Activated CD4-positive, alpha-beta T cell treated with anti-CD3 and anti-CD28 coated beads, Interleukin-2, amount 10 ng/mL, durations not matched to agents 24 days and 14 days (primary cell): ENCODE measurements at places on chromosomes 6 and 20.

- no peak for DNase-seq
Observed at GRCh38 chr6:43939281-43940070, 169.5 kb downstream of the VEGFA start.

DNA sequence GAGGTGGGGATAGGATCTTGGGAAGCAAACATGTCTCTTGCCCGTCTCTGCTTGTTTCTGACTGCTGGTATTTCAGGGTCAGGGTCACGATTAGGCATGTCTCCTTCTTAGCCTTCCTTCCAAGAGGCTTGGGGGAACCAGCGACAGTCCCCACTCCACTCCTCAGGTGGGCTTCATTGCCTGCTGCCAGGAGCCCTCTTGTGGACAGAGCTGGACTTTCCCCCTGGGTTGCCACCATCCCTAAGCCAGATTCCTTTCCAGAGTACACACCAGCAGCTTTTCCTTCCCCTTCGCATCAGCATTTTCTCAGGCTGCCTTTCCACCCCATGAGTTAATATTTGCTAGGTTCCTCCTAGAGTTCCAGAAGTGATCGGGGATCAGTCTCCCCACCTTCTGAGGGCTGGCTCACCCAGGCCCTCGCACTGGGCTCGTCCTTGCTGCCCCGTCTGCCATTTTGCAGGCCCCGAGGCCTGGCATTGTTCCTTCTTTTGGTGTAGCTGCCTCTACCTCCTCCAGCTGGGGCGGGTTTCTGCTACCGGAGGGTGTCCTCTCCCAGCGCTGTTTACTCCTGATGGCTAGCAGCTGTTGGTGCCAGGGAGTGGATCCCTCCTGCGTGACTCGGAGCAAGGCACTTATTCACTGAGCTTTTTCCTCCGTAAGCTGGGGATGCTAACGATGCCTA lies 8.8 kb upstream of the C20orf144 start:
- DNase-seq, result peak; percentile 79

GRCh38 chr6:44698602-44699001 lies 311.1 kb downstream of the CDC5L start:
- DNase-seq, result no peak

GRCh38 chr6:40244699-40245098 lies 310.4 kb upstream of the MOCS1 start:
- DNase-seq, result no peak

DNA sequence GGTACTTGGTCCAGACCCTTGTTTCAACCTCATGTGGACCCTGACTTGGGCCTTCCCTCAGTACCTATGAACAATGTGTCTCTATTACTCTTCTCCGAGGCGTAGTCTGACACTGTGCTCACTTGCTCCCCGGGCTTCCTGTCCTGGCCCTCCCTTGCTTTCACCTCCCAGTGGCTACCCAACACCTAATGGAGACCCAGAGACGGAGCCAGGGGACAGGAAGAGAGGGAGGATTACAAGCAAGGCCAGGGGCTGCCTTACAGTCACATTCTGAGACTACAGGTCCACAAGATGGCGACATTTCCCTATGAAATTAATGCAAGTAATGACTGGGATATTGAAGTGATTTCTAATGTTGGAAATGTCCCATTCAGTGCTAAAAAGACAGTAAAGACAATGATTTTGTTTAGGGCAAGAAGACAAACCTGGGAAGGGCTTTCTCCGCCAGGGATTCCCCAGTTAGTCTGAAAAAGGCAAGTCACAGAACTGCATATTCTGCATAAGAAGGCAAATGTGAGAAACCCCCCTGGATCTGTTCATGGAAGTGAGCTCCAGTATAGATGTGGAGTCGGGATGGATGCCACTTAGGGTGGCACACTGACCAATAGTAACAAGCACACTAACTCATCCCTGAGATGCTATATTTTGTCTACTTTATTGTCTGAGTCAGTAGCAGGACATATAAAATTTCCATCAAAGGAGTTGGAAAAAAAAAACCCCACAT lies 44.0 kb upstream of the ZBTB24 start:
- DNase-seq, result peak; percentile 89

DNA sequence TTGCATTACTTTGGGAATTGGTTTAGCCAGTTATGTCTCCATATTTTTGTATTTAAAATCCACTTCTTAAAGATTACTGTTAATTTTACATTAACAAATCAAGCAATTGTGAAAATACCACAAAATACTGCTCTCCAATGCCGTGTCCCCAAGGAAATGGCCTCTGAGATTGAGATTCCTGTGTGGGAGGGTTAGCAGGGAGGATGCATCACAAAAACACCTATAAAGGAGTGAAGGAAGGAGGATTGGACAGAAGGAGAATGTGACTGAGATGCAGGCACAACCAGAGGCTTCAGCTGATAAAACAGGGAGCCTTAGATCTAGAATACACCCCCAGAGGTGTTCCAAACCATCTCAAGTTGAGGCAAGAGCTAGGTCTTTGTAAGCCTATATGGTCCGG lies 34.2 kb upstream of the NKAIN2 start:
- no peak for DNase-seq

DNA sequence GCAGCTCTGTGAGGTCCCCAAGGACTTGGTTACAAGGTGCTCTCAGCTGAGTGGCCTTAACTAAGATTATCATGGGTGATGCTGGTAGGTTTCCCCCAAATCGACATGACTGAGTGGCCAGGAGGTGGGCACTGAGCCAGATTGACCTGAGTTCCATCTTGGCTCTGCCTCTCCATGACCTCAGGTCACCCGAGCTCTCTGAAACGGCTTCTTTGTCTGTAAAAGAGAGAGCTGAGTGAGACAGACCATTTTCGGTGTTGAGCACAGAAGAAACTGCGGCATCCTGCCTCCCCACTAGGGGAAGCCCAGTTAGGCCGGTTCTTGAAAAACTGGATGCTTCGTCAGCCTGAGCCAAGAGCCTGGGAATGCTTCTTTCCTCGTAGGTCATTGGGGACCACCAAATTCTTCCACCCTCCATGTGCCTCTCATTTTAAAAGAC lies 14.1 kb upstream of the STX16 start:
- no peak for DNase-seq

GRCh38 chr6:152636021-152636608 lies 1.0 kb downstream of the SYNE1 start:
- no peak for DNase-seq

DNA sequence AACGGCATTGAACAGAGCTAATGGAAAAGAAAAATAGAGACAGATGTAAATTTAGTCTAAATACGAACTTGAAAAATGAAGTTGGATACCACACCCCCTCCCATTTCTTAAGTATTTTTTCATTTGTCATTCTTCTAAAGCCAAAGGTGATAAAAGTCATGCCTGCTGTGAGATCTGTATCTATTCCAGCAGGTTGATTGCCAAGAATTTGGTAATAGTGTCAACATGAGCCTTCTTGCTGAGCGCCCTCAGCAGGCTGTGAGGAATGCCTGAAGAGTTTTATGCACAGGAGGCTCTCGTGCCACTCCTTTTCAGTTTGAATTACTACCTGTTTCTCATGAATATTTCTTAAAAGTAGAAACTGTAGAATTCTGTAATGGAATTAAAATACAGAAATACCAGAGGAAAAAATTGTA lies 165.4 kb downstream of the QKI start:
- no peak for DNase-seq

DNA sequence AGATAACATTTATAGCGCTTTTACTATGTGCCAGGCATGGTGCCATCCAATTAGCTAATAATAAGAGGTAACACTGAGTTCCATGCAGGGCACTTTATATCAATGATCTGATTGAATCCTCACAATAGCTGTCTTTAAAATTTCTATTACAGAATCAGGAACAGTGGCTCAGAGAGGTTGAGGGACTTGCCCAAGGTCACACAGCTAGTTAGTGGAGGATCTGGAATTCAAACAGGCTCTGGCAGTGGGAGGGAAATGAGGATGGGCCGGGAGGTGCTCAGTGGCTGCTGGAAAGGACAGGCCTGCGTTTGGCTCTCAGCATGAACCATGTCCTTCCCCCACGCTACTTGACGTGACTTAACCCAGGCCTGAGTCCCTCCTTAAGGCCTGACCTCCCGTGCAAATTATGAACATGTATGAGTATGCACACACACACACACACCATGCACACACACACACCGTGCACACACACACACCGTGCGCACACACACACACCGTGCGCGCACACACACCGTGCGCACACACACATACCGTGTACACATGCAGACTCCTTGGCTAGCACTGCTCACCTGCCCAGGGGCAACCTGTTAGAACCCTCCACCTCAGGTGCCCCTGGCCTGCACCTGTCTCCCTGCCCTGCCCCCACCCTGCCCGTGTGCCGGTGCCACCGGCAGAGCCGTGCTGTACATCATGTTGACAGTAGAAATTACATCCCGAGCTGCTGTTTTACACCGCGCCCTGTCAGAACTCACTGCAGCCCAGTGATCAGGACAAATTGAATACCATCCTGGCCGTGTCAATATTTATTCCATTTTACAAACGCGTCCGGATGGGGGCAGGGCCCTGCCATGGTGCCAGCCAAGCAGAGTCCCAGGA lies 43.7 kb downstream of the CDH22 start:
- no peak for DNase-seq

- DNase-seq, result no peak
Observed at GRCh38 chr6:123879749-123880148, 76.1 kb downstream of the NKAIN2 start.
